ENCODE measurements at places on chromosomes 2 and 18.

DNA sequence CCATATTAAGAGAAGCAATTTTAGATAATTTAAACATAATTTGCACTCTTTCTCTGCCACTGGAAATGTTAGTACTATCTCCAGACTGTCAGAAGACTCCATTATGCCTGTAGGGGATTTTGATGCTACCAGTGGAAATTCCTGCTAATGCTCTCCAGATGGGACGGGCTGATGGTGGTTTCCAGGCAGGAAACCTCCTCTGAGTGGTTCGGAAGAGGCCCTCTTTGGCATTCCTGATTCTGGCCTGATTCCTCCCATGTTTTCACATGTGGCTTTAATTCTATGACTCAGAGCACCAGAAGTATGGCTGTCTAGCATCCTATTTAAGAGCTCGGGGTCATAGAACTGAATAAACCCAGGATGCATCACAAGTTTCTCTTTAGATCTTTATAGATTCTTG, 70.9 kb upstream of the ST6GAL2 start:
- no peak for DNase-seq

DNA sequence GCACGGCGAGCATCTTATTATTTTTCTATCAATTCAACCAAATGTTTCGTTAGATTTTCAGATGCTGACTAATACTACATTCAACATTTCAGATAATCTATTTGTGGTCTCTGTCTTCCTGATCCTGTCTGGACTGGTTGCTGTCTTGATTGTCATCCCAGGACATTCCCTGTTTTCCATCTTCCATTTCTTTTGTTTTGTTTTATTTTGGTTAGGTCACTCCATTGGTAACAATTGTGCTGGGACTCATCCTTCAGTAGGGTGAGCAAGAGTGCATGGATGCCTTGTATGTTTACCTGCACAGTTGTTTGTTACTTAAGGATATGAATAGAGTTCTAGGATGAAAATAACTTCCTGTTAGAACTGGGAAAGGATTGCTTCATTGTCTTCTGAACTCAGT, 55.9 kb upstream of the ACYP2 start:
- no peak for DNase-seq

GRCh38 chr2:226079196-226079595, 679.7 kb downstream of the NYAP2 start:
- DNase-seq, result no peak

GRCh38 chr18:515838-516237, 15.3 kb upstream of the COLEC12 start:
- no peak for DNase-seq

- no peak for DNase-seq
These were observed 9.9 kb upstream of the WNT6 start for GRCh38 chr2:218849721-218850120.

DNA sequence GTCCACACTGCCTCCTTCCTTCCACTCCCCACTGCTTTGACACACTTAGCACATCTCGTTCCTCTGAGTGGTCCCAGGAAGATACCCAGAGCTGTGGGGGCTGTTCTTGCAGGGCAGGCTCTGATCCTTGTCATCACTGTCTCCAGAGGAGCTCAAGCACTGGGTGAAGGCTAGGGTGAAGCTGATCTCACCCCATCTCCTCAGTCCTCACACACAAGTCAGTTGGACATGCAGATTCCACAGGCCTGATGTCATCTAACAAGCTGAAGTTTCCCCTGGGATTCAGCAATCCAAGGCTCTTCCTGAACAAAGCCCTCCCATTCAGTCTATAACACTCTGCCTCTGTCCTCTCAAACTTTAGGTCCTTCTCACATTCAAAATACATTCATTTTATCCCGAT, 90.6 kb upstream of the RAB6C start:
- no peak for DNase-seq

- DNase-seq, result no peak
These were observed 12.6 kb downstream of the PECR start for GRCh38 chr2:216069028-216069427.

GRCh38 chr2:101253703-101254450, 1.2 kb downstream of the CNOT11 start:
- no peak for DNase-seq

- DNase-seq, result no peak
These were observed 12.7 kb upstream of the SERPINB7 start for GRCh38 chr18:63762518-63762917.

GRCh38 chr2:239162976-239163687, 237.7 kb downstream of the HDAC4 start:
- DNase-seq, result no peak

DNA sequence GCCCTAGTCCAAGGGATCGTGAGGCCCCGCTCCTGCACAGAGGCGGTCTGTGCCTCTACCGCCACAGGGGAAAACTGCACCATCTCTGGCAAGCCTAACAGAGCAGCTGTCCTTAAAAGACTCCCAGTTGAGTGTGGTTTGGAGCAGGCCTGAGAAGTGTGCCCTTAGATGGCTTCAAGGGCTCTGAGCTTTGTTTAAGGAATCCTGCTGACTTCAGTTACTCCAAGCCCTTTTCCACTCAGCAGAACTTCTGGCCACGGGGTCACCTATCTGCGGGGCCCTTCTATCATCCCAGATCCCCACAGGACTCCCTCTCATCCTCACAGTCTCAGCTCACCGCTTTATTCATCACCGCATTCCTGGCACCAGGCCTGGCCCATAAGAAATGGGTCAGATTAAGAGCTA, 131.5 kb downstream of the CCDC74A start:
- no peak for DNase-seq

DNA sequence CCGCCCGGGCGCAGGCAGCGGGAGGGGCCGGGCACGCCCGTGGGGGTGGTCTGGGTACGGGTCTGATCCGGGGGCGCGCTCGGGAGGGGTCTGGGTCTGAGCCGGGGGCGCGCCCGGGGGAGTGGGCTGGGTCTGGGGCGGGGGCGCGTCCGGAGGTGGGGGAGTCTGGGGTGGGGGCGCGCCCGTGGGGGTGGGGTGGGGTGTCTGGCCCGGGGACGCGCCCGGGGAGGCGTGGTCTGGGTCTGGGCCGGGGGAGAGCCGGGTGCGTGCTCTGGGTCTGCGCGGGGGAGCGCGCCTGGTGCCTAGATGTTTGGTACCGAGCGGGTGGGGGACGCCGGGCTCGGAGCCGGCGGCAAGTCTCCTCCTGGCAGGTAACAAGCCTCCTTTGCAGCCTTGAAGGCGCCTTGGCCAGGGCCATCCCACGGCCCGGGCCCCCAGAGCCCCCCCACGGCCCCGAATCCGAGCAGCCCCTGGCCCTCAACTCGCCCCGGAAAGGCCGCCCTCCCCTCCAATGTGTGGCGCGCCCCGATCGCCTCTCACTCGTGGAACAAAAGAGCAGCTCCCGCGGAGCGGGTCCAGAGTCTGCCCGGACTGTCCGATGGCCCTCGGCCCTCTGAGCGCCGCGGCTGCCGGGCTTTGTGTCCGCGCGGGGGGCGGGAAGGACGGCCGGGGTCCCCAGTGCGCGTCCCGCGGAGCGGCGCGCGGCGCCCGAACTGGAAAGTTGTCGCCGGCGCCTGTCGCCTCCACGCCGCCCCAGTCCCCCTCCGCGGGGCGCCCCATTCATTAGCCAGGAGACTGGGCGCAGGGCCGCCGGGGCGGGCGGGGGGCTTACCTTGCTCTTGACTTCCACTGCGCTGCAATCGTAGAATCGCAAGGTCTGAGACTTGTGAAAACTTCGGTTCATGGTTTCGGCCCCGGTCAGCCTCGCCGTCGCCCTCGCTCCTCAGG, 595 bp downstream of the PARD6G start:
- no peak for DNase-seq

DNA sequence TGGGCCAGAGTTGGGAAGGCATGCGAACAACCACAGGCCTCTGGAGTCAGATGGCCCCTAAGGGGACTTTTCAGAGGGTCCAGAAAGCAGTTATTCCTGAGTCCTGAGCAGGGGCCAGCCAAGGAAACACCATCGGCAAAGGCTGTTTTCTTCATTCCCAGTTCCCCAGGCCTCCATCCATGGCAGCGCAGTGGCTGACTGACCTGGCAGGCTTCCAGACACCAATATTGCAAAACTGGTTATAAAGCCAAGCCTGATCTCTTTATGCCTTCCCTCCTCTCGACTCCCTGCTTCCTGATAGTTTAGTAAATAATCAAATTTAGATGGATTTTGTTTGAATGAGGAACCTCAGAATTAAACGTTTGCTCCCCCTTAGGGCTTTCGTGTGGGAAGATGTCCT, 133.4 kb upstream of the ITGA6 start:
- no peak for DNase-seq

Data from stimulated activated naive CD4-positive, alpha-beta T cell treated with Interleukin-2 at 50 U/mL for 16 hours (primary cell).